ENCODE measurements at places on chromosomes 4 and X. TPM values are rescaled to one million over a fixed set of nuclear protein-coding genes. Genes with fewer than 3 reads are reported as not detected.
A peak's percentile ranks its signal among the peaks of the same experiment; 100 is the strongest.

- DNase-seq, result no peak
Measured at GRCh38 chrX:152619897-152620296, 17.8 kb upstream of the GABRQ start.

- DNase-seq, result no peak
Measured at GRCh38 chrX:76617020-76617419, 189.5 kb downstream of the MAGEE1 start.

DNA sequence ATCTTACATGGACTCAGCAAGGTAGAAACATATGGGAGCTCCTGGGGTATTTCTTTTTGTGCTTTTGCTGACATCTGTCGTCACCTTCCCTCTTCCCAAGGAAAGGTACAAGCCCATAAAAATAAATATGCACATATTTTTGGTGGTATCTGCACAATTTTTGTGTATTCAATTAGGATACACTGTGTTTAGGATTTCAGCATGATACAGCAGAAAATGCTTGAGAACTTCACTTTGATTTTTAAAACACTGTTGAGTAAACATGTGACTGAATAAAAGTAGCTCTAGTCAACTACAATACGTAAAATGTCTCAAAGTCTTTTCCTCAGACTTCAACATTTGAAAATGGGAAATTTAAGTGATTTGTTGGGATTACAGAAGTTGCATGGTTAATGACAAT, 99.4 kb upstream of the SPANXC start:
- DNase-seq, result no peak

GRCh38 chr4:108157655-108158054, 11.1 kb downstream of the LEF1 start:
- no peak for DNase-seq

DNA sequence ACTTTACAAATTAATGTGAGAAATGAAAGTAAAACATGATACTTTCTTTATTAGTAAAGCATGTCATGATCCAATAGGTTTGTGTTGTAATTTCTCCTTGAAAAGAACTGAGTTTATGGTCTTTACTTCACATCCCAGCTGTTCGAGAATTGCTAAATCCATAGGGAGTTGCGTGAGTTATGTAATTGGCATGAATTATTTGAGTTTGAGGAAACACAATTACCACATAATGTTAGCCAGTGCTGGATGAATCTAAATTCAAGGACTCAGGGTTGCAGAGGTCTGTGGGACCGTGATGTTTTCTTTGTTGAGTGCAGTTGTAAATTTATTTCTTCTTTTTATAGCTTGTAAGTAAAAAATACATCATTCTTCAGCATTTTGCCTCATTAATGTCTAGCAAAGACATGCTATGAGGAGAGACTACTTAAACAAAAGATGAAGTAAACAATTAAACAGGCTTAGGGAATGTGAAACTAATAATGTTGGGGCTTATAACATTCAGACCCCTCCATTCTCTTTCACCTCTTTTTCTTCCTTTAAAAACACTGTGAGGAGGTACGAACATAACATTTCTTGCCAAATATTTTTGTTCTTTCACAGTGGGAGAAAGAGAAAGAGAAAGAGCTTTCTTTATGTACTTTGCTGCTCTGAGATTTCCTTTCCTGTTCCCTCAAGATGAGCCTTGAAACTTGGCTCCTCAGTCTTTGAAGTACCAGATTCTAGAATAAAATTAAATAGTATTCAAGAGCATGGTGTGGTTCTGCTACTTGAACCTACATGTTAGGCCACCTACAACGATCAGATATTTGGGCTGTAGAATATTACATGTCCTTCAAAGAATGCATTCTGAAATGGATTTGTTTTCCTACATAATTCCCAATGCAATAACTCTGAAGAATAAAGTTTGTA, 159.6 kb upstream of the ANK2 start:
- no peak for DNase-seq

Gene CTAG1A
- not detected for total RNA-seq

Gene MAGEC2
- not detected for total RNA-seq

GRCh38 chrX:120536061-120536460, 24.7 kb downstream of the CUL4B start:
- DNase-seq, result no peak

Gene GPRIN3
- 0.41 TPM for total RNA-seq

GRCh38 chr4:34486461-34487363, 1757.6 kb downstream of the ARAP2 start:
- no peak for DNase-seq

- no peak for DNase-seq
Measured at GRCh38 chr4:71526637-71527406, 188.0 kb downstream of the SLC4A4 start.

GRCh38 chr4:3331511-3332394, 38.9 kb downstream of the RGS12 start:
- DNase-seq, result no peak

DNA sequence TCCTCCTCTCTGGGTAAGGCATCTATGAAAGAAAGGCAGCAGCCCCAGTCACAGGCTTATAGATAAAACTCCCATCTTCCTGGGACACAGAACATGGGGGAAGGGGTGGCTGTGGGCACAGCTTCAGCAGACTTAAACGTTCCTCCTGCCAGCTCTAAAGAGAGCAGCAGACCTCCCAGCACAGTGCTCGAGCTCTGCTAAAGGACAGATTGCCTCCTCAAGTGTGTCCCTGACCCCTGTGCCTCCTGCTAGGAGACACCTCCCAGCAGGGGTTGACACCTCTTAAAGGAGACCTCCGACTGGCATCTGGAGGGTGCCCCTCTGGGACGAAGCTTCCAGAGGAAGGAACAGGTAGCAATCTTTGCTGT, 89.9 kb downstream of the EFHC2 start:
- DNase-seq, result no peak

GRCh38 chr4:3176367-3177229, 72.4 kb upstream of the MSANTD1 start:
- DNase-seq, result no peak

GRCh38 chr4:101981756-101982155, 191.2 kb downstream of the BANK1 start:
- no peak for DNase-seq

- DNase-seq, result no peak
Measured at GRCh38 chr4:24932515-24933225, 19.8 kb upstream of the CCDC149 start.

Gene TRIM2
- 46.6 TPM for total RNA-seq

DNA sequence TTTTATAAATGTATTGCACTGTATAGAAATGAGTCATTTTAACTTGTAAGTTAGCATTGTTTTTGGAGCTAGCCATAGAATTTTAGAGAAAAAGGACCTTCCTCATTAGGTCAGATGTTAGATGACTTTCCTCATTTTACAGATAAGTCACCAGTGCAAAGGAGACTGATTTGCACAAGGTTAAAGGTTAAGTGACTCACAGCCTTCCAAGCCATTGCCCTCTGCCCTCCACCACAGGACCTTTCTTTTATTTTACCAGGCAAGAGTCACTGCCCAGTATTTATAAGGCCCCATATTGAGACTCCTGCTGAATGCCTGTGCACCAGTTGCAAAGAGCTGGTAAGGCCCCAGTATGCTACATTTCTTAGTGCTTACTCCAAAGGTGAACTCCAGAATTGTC, 4.2 kb upstream of the ABCG2 start:
- no peak for DNase-seq

Gene CYLC1
- total RNA-seq, result not detected

Gene TRAM1L1
- total RNA-seq, result not detected

GRCh38 chr4:44738615-44739014, 12.3 kb upstream of the GNPDA2 start:
- DNase-seq, result no peak

GRCh38 chr4:110610940-110611831, 11.7 kb downstream of the PITX2 start:
- no peak for DNase-seq

Gene RGN
- total RNA-seq, result not detected

GRCh38 chr4:46852800-46853199, 56.2 kb downstream of the COX7B2 start:
- DNase-seq, result no peak

DNA sequence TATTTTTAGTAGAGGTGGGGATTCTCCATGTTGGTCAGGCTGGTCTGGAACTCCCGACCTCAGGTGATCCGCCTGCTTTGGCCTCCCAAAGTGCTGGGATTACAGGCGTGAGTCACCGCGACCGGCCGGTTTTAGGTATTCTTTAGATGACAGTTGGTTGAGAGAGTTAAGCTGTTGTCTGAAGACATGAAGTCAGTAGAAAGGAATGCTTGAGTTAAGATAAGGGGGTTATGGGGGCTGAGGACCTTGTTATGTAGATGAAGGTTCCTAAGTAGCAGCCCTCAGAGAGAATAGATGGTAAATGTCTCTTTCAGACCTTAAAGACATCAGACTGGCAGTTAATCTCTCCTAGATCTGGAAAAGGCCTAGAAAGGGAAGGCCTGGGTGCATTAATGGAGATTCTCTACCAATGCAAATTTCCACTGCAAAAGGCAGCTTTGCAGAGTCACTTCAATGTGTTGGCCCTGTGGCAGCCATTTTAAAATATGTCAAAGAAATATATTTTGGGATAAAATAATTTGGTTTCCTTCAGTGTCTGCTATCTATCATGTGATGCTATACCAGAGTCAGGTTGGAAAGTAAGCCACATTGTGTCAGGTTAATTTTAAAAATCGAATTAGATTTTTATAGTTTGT, 6.4 kb upstream of the ZNF674 start:
- peak; percentile 66 for DNase-seq

- DNase-seq, result no peak
Measured at GRCh38 chrX:127702527-127702926, 349.7 kb downstream of the ACTRT1 start.

- DNase-seq, result no peak
Measured at GRCh38 chr4:138789796-138790195, 225.8 kb upstream of the NOCT start.

GRCh38 chr4:97411356-97411755, 731.9 kb downstream of the STPG2 start:
- DNase-seq, result no peak

DNA sequence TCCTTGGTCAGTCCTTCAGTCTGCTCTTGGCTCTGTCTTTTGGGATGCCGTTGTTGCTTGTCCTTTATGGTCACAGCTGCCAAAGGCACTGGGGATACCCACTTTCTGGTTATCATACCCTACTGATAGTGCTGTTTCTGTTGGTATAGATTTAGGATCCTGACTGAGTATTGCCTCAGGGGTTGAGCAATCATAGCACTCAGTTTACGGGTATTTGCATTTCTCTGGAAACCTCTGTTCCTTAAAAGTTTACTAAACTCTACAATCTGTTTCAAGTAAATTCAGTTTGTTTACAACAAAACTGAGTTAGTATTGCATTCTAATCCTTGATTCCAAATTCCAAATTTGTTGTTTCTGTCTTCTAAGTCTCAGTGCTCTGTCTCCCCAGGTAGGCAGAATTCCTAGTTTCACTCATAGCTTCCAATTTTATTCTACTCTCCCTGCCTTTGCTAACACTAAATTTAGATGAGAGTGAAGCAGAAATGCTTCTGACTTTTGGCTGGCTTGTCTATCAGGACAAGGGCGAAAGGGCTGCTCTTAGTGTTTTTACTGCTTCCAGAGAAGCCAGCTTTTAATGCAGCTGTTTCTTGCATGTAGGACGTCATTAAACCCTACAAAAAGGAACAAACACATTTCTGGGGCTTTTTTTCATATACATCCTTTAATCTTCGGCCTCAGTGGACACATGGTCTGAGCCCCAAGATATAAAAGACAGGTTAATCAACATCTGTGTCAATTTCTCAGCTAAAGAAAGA, 17.2 kb upstream of the TET2 start:
- DNase-seq, result no peak

DNA sequence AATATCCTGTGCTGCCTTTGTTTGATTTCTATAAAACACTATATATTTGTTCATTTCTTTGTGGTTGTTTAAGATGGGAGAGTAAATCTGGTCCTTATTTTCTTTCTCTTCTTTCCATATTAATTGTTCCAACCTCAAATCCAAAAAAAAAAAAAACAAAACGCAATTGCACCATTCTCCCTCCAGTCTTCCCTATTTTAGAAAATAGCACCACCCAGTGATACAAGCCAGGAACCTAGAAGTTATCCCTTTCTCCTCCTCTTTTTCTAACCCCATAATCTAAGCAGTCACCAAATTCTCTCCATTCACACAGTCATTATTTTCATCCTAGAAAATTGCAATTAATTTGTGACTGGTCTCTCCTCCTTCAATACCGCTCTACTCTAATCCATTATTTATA, 107.8 kb downstream of the GABRA3 start:
- DNase-seq, result no peak

DNA sequence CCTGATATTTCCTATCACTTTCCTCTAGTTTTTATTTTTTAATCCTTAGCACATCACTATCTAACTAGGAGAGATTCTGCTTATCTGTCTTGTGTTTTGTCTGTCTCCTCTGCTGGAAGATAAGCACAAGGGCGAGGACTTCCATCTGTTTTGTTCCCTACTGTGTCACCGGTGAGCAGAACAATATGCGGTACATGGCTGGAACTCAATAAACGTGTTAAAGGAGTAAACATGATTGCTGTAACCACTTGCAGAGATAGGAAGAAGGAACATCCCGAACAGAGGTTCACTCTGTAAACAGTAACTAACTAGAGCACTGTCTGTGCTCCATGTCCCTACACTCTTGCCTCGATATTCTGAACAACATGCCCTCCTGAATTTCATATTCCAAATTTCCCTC, 5.2 kb downstream of the HS3ST1 start:
- DNase-seq, result no peak

- DNase-seq, result no peak
Measured at GRCh38 chr4:88786011-88786410, 88.4 kb upstream of the NAP1L5 start.

- DNase-seq, result no peak
Measured at GRCh38 chr4:165410214-165410613, 31.4 kb downstream of the CPE start.

DNA sequence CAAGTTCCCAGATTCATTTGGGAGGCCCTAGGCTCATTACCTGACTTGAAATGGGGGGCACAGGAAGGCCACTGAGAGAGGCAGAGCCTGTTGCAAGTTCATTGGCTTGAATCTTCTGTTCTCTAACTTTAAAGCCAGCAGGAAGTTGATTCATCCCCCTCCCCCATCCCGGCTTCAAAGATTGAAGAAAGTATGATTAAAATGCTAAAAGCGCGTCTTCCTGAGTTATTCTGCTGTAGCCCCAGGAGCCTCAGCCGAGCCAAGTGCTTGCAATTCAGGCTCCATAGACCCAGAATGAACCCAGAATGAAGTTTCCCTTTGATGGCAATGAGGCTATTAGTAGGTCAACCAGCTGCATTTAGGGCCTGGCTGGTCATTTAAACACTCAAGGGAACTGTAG, 14.7 kb downstream of the CHST7 start:
- DNase-seq, result peak; percentile 35

Gene PAGE5
- total RNA-seq, result 3.0 TPM

Gene CNGA1
- not detected for total RNA-seq

DNA sequence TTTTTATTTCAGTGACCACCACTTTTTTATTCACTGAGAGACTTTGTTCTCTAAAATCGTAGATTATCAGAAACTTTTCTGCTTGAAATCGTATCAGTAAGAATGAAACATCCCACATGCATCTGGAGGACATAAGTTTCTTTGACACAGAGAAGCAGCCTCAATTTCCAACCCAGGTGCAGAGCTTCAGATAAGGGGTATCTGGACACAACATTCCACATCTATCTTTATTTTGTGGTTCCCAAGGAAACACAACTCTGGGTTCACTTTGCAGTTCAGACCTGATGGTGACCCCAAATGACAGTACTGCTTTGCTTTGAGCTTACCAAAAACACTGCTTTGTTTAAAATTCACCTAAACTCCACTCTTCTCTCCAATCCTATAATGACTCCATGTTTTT, 1.3 kb upstream of the CLCN5 start:
- DNase-seq, result no peak
